Effector memory CD4-positive, alpha-beta T cell (primary cell): ENCODE measurements at places on chromosomes 4 and X.

GRCh38 chr4:93760284-93760683, 68.3 kb upstream of the ATOH1 start:
- no peak for DNase-seq

DNA sequence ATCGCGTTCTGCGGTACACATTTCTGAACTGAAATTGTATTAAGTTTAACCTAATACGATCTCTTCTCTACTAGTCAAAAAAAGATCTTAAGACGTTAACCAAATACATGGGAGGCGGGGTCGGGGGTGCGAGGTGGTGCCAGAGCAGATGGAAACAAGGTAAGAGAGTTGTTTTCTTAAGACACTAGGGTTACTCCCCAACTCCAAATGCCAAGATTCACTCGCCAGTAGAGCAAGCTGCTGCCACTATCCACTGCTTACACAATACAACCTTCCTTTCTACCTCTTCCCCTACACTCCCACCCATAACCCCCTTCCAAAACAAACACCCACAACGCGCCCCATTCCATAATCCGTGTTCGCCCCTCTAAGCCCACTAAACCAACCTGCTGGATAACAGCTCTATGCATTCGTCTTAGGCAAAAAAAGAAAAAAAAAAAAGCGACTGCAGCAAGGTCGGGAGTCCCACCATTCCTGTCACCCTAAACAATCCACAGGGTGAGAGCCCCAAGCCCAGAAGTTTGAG, 1.3 kb downstream of the LCORL start:
- no peak for DNase-seq

GRCh38 chrX:153447581-153447960, 1.7 kb upstream of the TREX2 start:
- DNase-seq, result no peak

DNA sequence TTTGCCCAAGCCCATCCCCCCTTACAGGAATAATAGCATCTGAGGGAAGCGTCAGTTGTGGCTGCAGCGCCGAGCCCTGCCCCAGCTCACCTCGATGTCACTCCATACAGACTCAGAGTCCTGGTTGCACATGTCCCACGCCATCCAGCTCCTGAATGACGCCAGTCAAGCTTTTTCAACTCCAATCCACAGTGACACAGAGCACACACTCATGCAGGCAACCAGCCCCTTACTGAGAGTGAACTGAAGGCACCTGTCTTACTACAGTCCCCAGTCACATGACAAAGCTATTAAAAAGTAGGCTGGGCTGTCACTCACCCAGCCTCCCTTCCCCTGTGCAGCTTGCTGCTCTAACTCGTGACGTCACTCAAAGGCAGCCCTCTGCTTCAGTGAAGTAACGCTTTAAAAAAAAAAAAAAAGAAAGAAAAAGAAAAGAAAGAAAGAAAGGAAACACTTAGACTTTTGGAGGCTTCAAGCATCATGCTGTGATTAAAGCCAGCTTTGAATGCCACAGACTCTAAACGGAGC, at the start of gene PPARGC1A:
Gene PPARGC1A (minus strand): TSS at position 234 of the 528 bp plus-strand sequence. CDS start 90 bp downstream, at position 144.
- DNase-seq, result no peak

DNA sequence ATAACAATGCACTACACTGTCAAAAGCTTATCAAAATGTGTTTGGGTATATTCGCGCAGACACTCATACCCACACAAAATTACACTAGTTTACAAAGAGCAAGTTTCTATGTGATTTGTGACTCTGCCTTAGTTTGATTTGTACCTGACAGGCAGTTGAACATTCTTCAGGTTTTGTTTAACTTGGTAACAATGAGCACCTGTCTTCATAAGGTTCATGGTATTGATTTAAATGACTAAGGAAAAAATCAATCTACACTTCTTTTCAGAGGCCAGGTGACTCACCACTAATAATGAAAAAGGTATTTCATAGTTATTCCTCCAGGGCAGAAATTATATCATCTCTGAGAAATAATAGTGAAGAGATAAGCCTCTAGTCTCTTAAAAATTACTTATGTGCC, 1114.6 kb upstream of the AGA start:
- DNase-seq, result no peak

- no peak for DNase-seq
Measured at GRCh38 chr4:55386840-55387239, 8.9 kb upstream of the TMEM165 start.

DNA sequence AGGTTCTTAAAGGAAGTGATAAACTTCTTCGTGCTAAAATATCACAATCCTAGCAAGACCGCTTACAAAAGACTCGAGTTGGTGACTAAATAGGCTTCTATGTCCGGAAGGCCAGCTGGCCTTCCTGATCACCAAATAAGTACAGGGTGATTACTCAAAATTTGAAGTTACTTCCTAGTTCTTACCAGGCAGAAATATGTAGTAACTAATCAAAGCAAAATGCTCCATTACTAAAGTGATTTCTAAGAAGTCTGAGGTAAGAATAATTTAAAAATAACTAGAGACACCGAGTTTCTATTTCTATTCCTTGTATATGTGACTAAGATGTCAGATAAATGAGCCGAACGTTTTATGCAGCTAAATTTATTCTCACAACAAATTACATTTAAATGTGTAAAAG, 62.2 kb downstream of the NSUN7 start:
- no peak for DNase-seq

GRCh38 chrX:10631416-10632145, 11.2 kb upstream of the MID1 start:
- DNase-seq, result no peak

- DNase-seq, result no peak
Measured at GRCh38 chrX:20438871-20439526, 172.3 kb upstream of the RPS6KA3 start.

- DNase-seq, result no peak
Measured at GRCh38 chr4:159283696-159284095, 180.8 kb downstream of the RAPGEF2 start.

DNA sequence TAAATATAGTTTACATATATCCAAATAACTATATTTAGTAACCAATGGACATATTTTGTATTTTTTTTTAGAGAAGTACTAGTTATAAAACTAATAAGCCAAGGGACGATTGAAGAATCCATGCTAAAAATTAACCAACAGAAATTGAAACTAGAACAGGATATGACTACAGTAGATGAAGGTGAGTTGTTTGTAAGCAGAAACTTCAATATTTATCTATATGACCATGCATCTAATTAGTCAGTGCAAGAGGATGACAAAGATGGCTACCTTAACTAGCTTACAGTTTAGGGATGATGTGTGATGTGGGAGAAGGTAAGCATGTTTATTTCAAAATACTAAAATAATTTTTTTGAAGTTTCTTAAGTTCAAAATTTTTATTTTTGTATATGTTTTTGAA, 57.7 kb downstream of the HPGDS start:
- no peak for DNase-seq
